GOT3 (cell line): ENCODE measurements at places on chromosomes 2 and 18.

DNA sequence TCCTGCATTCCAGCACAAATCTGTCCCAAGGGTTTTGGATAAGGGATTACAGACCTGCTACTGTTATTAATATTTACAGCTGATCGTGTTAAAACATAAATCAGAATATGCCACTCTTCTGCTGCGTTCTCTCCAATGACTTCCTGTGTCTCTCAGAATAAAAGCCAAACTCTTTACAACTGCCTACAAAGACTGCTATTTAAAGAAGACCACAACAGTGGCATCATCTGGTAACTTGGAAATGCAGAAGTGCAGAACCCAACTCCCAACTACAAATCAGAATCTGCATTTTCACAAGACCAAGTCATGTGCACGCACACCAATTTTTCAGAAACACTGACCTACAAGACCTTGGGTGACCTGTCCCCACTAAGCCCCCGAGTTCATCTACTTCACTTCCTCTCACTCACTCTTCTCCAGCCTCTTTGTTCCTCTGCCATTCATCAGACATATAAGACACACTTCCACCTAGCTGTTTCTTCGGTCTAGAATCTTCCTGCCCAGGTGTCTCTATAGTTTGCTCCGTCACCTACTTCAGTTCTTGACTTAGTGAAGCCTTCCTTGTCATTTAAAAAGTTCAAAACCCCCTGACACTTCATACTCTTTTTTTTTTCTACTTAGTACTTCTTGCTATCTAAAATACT lies 36.0 kb downstream of the CHN1 start:
- DNase-seq = no peak

DNA sequence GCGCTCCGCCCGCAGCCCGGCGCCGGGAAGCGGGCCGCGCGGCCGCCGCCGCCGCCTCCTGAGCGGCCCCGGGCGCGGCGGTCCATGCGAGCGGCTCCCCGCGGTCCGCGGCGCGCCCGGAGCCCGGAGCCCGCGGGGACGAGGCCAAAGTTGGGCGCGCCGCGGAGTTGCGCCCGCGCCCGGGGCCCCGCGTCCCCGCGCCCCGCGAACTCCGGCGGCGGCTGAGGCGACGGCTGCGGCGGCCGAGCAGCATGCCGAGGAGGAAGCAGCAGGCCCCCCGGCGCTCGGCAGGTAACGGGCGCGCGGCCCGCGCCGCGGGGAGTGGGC lies 992 bp downstream of the TSHZ1 start:
- DNase-seq = no peak

DNA sequence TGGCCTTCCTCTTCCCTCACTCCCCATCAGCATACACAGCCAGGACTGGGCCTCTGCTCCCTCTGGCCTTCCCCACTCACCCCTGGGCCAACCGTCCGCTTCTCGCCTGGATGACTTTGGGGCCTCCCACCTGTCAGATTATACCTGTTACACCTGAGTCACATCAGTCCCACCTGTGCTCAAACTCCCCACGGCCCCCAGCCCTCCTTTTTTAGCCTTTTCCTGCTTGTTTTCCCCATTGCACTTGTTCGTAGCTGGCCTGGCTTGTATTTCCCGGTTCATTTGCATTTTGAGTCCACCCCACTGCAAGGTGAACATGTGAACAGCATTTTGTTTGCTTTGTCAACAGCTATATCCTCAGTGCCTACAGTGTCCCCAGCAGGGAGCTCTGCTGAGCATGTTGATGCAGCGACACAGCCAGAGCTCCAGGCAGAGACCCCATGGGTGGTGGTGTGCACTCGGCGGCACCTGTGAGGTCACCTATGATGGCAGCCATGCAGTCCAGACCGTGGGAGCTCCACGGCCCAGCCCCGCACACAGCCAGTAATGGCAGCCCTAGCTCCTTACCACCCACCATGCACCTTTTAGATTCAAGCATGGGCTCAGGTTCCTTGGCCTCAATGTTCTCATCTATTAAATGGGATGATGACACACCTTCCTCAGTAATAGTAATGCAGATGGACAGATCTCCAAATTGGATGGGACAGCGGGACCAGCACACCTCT lies 276.4 kb upstream of the HS6ST1 start:
- DNase-seq = no peak

DNA sequence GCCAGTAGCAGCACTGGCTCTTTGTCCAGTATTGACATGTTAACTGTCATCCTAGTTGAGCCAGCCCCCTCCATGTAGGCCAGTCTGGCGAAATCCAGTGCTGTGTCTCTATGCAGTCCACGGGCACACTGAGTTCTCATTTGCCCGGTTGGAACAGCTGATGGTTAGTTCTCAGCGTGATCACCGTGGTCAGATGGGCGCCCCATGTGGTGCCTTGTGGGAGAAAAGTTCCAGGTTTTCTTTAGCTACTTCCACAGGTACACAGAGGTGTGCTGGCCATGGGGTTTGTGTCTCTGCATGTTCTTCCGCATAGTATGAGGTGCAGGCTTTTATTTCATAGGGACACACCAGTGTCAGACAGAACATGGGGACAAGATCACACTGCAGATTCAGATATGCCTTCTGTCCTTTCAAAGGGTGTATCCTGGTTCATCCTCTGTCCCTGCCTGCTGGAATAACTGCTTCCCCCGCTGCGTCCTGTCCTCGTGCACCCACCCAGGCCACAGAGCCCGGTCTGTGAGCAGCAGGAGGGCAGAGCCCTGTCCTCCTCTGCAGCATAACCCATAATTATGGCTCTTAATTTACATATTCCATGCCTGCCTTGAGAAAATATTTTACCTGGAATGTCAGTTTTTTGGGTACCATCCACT lies 334.1 kb downstream of the GBX2 start:
- no peak for DNase-seq

DNA sequence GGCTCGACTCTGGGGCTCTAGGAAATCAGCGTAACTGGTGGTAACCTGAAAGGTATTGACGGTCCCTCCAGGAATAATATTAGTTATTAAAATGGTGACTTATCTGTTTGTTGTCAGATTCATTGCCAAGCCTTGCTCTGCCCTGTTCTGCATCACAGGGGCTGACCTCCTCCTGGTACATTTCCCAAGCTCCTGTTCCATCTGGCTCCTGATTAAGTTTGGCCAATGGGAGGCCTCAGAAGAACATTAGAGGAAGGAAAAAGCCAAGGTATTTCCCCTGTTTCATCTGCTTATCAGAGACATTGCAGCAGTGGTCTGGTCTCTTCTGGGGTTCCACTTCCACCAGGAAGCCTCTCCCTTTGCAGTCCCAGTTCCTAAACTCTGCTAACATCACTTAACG lies 527.0 kb downstream of the TNS1 start:
- no peak for DNase-seq

DNA sequence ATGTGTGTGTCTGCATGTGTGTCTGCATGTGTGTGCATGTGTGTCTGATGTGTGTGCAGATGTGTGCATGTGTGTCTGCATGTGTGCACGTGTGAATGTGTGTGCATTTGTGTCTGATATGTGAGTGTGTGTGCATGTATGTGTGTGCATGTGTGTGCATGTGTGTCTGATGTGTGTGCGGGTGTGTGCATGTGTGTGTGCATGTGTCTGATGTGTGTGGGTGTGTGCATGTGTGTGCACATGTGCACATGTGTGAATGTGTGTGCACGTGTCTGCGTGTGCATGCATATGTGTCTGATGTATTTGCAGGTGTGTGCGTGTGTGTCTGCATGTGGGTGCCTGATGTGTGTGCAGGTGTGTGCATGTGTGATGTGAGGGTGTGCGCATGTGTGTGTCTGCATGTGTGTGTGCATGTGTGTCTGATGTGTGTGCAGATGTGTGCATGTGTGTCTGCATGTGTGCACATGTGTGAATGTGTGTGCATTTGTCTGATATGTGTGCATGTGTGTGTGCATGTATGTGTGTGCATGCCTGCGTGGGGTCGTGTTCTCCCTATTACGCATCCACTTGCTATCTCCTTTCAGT lies 470.1 kb upstream of the HS6ST1 start:
- no peak for DNase-seq

DNA sequence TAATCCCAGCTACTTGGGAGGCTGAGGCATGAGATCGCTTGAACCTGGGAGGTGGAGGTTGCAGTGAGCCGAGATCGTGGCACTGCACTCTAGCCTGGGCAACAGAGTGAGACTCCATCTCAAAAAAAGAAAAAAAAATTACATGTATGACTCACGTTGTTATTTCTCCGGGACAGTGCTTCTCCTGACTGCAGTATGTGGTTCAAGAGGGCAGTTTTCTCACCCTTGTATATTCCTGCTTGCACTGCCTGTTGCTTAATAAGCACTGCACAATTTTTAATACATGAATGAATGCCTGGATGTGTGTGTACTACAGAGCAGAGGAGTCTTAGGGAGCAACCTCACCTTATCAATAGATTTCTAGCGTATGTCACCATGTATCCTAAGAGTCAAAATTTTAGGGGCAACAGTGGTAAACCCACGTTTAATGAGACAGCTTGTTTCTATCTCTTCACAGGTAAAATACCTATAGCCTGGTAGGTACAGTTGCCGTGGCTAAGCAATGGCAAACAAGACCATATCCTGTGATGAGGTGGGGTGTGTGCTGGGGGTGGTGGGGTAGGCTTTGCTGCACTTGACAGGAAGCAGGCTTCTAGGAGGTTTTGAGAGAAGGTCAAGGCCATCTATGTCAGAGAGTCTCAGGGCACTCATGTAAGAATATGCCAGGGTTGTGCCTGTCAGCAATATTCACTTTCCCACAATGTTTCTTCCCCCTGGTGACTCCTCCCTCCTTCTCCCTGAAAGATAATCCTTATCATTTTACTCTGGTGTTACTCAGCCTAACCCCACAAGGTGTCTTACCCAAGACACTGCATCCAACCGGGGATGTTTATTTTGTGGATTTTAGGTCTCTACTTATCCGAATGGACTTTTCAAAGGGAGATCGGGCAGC lies 36.9 kb upstream of the MEX3C start:
- no peak for DNase-seq

DNA sequence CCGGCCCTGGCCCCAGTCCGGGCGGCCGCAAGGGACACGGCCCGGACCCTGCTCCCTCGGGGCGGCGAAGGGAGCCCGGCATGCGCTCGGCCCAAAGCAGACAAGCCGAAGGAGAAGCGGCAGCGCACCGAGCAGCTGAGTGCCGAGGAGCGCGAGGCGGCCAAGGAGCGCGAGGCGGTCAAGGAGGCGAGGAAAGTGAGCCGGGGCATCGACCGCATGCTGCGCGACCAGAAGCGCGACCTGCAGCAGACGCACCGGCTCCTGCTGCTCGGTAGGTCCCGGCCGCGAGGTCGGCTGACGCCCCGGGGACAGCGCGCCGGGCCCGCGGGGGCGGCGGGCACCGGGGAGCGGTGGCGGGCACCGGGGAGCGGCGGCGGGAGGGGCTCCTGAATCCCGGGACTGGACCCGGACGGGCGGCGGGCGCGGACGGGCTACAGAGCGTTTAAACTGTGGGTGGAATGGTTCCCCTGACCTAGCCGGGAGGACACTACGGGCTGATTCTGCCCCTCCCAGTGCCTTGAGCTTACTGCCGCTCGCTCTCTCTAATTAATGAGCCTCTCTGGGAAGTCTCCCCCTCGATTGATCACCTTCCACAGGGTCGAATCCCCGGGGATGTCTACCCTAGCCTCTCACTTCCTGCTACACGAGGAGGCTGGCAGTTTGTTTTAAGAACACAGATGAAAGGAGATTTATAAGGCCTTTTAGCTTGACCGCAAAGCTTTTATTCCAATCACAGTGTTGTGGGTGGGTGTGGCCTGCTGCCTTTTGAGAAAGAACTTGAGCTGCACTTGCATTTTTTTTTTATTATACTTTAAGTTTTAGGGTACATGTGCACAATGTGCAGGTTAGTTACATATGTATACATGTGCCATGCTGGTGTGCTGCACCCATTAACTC lies 853 bp downstream of the GNAL start:
- no peak for DNase-seq

DNA sequence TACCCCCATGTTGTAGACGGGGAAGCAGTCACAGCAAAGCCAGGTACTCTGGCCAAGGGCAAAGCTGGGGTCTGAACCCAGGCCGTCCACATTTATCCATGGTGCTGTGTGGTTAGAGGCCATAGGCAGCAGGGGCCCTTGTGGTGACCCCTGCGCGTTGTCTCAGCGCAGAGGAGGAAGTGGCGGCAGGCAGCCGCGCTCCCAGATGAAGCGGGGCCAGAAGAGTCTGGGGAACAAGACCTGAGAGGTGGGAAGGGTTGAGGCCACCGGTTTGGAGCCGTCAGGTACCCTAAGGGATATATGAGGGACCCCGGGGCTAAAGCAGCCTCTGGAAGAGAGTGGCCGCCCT lies 770 bp downstream of the ZNF396 start:
- no peak for DNase-seq

- DNase-seq = no peak
Measured at GRCh38 chr18:9008709-9009635, 93.5 kb upstream of the NDUFV2 start.

DNA sequence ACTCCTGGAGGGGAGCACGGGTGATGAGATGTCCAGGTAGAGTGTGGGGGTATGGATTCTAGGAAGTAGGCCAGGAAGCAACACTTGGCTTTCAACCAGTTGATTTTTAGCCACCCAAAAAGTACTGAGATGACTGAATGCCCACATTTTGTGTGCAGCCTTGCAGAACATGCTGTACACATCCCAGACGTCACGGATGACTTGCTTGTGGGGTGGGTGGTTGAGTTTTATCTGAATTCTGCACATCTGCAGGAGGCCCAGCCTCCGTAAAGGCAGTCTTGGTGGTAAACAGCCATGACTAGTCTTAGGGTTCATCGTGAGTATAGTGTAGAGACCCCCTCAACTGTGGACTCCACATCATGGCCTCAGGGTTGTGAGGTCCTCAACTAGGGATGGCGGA lies 53.3 kb upstream of the CCDC195 start:
- no peak for DNase-seq

DNA sequence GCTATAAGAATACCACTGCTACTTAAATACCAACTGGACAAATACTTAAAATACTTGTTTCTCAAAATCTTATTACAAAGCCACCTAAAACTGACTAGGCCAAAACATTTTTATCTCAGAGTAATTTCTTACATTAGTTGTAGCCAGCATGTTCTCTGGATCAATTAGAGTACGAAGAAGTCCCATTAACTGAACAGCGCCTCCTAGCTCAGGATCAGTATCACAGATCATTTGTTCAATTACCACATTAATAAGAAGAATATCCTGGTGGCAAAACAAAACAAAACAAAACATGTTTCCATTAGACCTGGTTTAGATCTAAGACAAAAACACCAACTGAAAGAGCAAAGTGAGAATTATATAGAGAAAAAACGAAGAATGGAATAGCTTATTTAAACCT lies 36.0 kb downstream of the PPP4R3B start:
- DNase-seq = no peak

- DNase-seq = no peak
Measured at GRCh38 chr2:5983511-5984272, 291.5 kb downstream of the SOX11 start.
